GM23338 (cell line): ENCODE measurements at places on chromosomes 3 and 15. TPM values are rescaled to one million over a fixed set of nuclear protein-coding genes. Genes with fewer than 3 reads are reported as not detected.

CSPG4 gene
- 3.6 and 4.0 TPM in 2 replicates for total RNA-seq

TM6SF1 gene
- total RNA-seq, result 0.80 and 1.8 TPM in 2 replicates

SLC22A14 gene
- total RNA-seq, result not detected in 2 replicates

SNRPA1 gene
- 128 and 170 TPM in 2 replicates for total RNA-seq

ROPN1 gene
- total RNA-seq, result 0.27 TPM in 1 of 2 replicates, not detected in the other

PIERCE2 gene
- 3.8 TPM in 1 of 2 replicates, not detected in the other for total RNA-seq

MYD88 gene
- total RNA-seq, result 26.0 and 42.6 TPM in 2 replicates

CD200R1 gene
- total RNA-seq, result 0.12 and 0.28 TPM in 2 replicates

ISY1 gene
- total RNA-seq, result 10.0 and 11.3 TPM in 2 replicates

PRR23E gene
- total RNA-seq, result not detected in 2 replicates

SIDT1 gene
- total RNA-seq, result 0.10 TPM in 1 of 2 replicates, not detected in the other

DUOXA2 gene
- not detected in 2 replicates for total RNA-seq

SLC6A6 gene
- total RNA-seq, result 142 and 150 TPM in 2 replicates

PATL2 gene
- 0.35 TPM in 1 of 2 replicates, not detected in the other for total RNA-seq

PAQR5 gene
- total RNA-seq, result 14.5 and 17.7 TPM in 2 replicates

ARGFX gene
- not detected in 2 replicates for total RNA-seq

ST3GAL6 gene
- 3.7 and 4.7 TPM in 2 replicates for total RNA-seq

USP50 gene
- total RNA-seq, result not detected in 2 replicates

CD96 gene
- total RNA-seq, result not detected in 2 replicates

SLCO2A1 gene
- 0.31 and 1.6 TPM in 2 replicates for total RNA-seq

GOLGA8J gene
- not detected in 2 replicates for total RNA-seq

TAMM41 gene
- 8.9 and 12.9 TPM in 2 replicates for total RNA-seq

FLNB gene
- 155 and 179 TPM in 2 replicates for total RNA-seq

HTR3C gene
- total RNA-seq, result not detected in 2 replicates

P3H2 gene
- total RNA-seq, result 20.5 and 24.2 TPM in 2 replicates

TUSC7 gene
- not detected in 2 replicates for total RNA-seq

CHDH gene
- 6.6 and 31.4 TPM in 2 replicates for total RNA-seq

PLA2G4E gene
- not detected in 2 replicates for total RNA-seq

TMEM212 gene
- not detected in 2 replicates for total RNA-seq
